ENCODE measurements at places on chromosomes 6 and 20. TPM values are rescaled to one million over a fixed set of nuclear protein-coding genes. Genes with fewer than 3 reads are reported as not detected.

SLC16A10 gene
- 12.3 TPM for total RNA-seq

XKR7 gene
- total RNA-seq: 0.09 TPM

FAXC gene
- 5.4 TPM for total RNA-seq

DNA sequence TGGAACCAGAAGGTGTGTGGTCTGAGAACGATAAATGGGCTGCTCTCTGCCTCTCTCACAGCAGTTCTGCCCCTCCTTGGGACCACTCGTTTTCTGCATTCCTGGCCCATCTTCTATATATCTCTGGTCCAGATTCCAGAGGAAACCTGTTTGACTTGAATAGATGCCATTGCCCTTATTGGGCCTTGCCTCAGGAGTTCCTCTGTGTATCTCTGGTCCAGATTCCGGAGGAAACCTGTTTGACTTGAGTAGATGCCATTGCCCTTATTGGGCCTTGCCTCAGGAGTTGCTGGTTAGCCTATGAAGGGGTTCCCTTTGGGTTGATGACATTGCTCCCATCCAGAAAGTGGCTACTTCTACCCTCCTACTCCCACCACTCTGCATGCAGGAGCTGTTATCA, 189.4 kb downstream of the SLC16A10 start:
- H3K4me1 ChIP-seq: no peaks in the 10 kb centered on the region
- H3K4me3 ChIP-seq: no peak overlapping the region
- no peak overlapping the region for H3K27ac ChIP-seq
- no peak for DNase-seq

GRCh38 chr6:46220352-46221221, 49.8 kb upstream of the ENPP5 start:
- no peaks in the 10 kb centered on the region for H3K36me3 ChIP-seq
- DNase-seq: no peak
- no peak overlapping the region for H3K27ac ChIP-seq
- no peak overlapping the region for H3K4me3 ChIP-seq
- no peaks in the 10 kb centered on the region for H3K4me1 ChIP-seq

DNA sequence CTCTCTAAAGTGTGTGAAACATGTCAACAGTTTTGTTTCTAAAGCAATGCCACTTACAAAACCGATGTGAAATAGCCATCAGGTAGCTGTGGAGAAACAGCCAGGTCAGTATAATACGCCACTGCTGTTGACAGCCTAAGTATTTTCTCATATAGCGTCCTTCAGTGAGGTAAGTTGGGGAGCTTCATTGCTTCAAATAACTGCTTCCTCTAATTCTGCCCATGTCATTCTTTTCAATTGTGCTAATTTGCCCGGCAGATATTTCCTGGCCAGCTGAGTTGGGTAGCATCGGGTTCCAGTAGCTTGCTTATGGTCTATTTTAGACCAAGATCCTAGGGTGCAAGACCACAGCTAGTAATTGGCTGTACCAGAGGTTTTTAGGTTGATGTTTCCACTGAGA, 2.1 kb upstream of the ARMC2 start:
- H3K27ac ChIP-seq: no peak overlapping the region
- peaks cover 23% of the 10 kb centered on the region for H3K4me1 ChIP-seq
- H3K36me3 ChIP-seq: no peaks in the 10 kb centered on the region
- H3K4me3 ChIP-seq: no peak overlapping the region

DNA sequence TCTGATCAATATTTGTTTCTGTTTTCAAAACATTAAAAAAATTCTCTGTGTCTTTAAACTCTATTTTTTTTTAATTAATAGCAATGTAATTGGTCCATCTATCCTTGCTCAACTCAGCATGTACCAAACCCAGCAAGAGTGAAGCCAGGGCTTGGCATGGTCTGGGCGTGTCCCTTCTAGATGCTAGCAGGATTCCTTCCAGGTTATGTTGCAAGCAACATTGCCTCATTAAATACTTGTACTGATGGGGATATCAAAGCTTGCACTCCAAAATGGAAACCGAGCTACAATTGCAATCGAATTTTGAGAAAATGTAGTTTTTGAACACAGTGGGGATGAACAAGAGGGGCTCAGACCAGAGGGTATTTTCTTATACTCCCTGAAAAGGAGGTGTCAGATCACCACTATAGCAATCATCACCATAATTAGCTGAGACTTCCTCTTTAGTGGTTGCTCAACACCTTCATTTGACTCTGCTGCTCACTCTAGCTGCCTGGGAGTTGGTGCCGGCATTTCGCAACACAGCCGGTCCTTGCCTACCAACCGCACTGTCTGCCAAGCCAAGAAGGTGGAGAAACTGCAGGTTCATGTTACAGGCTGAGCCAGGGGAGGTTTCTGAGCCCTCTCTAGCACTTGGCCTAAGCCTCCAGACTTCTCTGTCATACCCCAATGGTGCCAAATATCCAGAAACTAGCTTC, 67.8 kb upstream of the RALGAPA2 start:
- DNase-seq: peak; percentile 94
- H3K4me3 ChIP-seq: no peak overlapping the region
- peak overlapping the region; percentile 70 for H3K27ac ChIP-seq
- no peaks in the 10 kb centered on the region for H3K27me3 ChIP-seq

DNA sequence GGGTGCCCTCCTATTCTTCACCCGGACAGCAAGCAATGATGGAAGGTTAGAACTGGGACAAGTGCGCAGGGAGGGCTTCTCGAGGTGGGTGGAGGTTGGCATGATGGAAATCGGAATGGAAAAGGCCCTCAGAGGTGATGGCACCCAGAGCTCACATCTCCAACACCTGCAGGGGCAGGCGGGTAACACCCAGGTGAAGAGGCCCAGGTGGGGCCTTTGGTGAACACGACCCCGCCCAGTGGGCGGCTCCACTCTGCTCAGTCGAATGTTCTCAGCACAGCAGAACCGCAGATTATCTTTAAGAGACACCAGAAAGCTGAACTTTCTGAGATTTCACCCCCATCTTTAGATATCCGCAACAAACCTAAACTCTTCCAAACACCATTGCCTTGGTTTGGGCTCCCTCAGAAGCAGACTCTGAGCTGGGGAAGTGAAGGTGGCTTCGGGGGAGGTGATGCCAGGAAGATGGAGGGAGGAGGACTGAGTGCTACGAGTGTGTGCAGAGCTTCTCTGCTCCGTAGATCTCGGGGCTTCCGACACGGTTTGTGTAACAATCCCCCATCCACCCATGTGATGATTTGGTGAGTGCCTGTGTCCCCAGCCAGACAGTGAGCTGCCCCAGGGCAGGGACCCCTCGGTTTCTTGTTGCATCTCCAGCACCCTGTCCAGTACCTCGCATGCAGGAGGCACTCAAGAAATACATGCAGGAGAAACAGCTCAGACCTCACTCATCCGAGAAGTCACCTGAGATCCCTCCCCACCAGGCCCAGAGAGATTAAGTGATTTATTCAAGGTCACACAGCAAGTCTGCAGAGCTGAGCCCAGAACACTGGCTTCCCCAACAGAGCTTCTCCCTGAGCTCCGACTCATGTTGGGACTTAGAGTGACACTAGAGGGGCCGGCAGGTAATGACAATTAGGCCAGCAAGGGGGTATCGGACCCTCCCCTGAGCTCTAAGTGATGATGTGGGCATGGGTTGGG, 45.4 kb downstream of the BPIFB1 start:
- H3K4me1 ChIP-seq: no peaks in the 10 kb centered on the region
- H3K27ac ChIP-seq: no peak overlapping the region
- no peaks in the 10 kb centered on the region for H3K36me3 ChIP-seq
- H3K4me3 ChIP-seq: no peak overlapping the region

DNA sequence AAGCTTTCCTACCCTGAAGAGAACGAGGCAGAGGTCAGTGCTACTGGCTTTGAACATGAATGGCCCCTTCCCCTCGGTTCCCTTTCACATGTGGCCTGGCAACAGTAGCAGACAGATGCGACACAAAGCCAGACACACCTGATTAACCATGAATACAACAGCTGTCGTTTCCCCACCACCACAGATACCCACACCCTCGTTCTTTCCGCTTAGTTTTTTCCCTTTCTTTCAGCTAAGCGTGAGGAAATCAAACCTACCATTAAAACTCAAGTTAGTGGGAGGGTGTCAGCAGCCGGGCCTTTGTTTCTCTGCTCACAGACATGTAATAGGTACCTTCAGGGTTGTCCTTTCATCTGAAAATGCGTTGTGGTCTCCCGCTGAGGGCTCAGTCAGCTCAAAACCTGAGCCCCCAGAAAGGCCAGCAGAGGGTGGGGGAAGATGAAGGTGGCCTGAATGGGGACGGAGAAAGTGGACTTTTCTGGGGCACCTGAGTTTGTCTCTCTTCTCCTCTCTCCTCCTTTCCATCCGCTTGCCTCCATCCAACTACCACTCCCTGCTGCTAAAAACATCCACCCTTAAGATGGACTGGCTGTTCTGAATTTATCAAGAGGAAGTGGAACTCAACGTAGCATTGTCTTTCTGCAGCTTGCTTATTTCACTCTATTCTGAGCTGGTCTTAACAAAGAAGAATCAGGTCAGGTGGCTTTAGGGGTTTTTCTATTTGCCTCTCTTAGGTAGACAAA, 516.6 kb upstream of the JARID2 start:
- no peaks in the 10 kb centered on the region for H3K27me3 ChIP-seq
- DNase-seq: no peak
- no peaks in the 10 kb centered on the region for H3K36me3 ChIP-seq
- H3K27ac ChIP-seq: no peak overlapping the region
- H3K4me3 ChIP-seq: no peak overlapping the region

GRCh38 chr6:89140347-89141156, 5.3 kb upstream of the PM20D2 start:
- DNase-seq: no peak
- H3K36me3 ChIP-seq: no peaks in the 10 kb centered on the region
- no peaks in the 10 kb centered on the region for H3K4me1 ChIP-seq
- H3K4me3 ChIP-seq: no peak overlapping the region
- no peak overlapping the region for H3K27ac ChIP-seq

GRCh38 chr6:8758412-8758811, 323.1 kb upstream of the SLC35B3 start:
- no peak for DNase-seq
- no peaks in the 10 kb centered on the region for H3K27me3 ChIP-seq
- no peaks in the 10 kb centered on the region for H3K36me3 ChIP-seq
- no peak overlapping the region for H3K27ac ChIP-seq

DNA sequence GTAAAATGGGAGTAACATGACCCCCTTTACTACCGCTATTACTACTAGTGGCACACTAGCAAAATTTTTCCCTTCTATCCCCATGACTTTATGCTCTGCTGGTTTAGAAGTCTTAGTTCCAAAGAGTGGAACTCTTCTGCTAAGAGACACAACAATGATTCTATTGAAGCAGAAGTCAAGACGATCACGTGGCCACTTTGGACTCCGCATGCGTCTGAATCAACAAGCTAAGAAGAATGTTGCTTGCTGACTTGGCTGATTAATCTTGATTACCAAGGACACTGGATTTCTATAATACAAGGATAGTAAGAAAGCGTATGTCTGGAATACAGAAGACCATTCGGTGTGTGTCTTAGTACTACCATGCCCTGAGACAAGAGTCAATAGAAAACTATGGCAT, 244.7 kb upstream of the BTBD3 start:
- no peak overlapping the region for H3K4me3 ChIP-seq
- H3K4me1 ChIP-seq: no peaks in the 10 kb centered on the region
- no peaks in the 10 kb centered on the region for H3K27me3 ChIP-seq
- H3K27ac ChIP-seq: no peak overlapping the region
- no peaks in the 10 kb centered on the region for H3K36me3 ChIP-seq

GRCh38 chr6:4936681-4937041, 67.2 kb downstream of the RPP40 start:
- no peak overlapping the region for H3K27ac ChIP-seq
- H3K4me3 ChIP-seq: no peak overlapping the region
- peaks cover under 1% of the 10 kb centered on the region for H3K4me1 ChIP-seq

GRCh38 chr20:50335105-50335504, 144.5 kb downstream of the CEBPB start:
- no peaks in the 10 kb centered on the region for H3K36me3 ChIP-seq
- H3K4me3 ChIP-seq: no peak overlapping the region
- DNase-seq: no peak

GRCh38 chr6:31740397-31741223, 805 bp downstream of the MSH5 start:
- H3K27me3 ChIP-seq: no peaks in the 10 kb centered on the region
- H3K27ac ChIP-seq: peak overlapping the region; percentile 43
- peak overlapping the region; percentile 83 for H3K4me3 ChIP-seq
- H3K4me1 ChIP-seq: peaks cover 36% of the 10 kb centered on the region
- no peaks in the 10 kb centered on the region for H3K36me3 ChIP-seq

DNA sequence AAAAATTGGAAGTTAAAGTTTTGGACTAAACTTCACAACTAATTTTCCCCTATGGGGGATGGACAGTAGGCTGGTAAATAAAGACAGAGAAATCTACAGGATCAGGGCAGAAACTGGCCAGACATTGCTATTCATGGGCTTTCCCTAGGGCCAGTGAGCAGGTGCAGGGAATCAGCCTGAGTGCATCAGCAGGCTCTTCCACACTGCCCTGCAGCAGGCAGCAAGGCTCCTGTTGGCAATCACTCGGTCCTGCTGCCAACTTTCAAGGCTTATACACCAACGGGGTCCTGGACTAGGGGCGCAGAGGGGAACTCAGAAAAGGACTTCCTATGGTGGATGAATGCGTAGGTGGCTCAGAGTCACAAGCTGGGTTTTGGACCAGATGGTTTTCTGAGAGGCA, 59.8 kb upstream of the NHSL1 start:
- peaks cover 11% of the 10 kb centered on the region for H3K4me1 ChIP-seq
- DNase-seq: no peak
- H3K4me3 ChIP-seq: no peak overlapping the region
- no peaks in the 10 kb centered on the region for H3K27me3 ChIP-seq

- no peaks in the 10 kb centered on the region for H3K27me3 ChIP-seq
- H3K36me3 ChIP-seq: no peaks in the 10 kb centered on the region
- DNase-seq: no peak
- no peaks in the 10 kb centered on the region for H3K4me1 ChIP-seq
- no peak overlapping the region for H3K4me3 ChIP-seq
Observed at GRCh38 chr6:75550544-75551167, 51.0 kb upstream of the SENP6 start.

- no peak overlapping the region for H3K4me3 ChIP-seq
- H3K4me1 ChIP-seq: peaks cover 17% of the 10 kb centered on the region
- DNase-seq: no peak
- no peaks in the 10 kb centered on the region for H3K36me3 ChIP-seq
- H3K27me3 ChIP-seq: no peaks in the 10 kb centered on the region
- peak overlapping the region; percentile 47 for H3K27ac ChIP-seq
Observed at GRCh38 chr6:14440940-14441781, 323.6 kb downstream of the CD83 start.
